ENCODE measurements at places on chromosomes 6 and 20. TPM values are rescaled to one million over a fixed set of nuclear protein-coding genes. Genes with fewer than 3 reads are reported as not detected.

DNA sequence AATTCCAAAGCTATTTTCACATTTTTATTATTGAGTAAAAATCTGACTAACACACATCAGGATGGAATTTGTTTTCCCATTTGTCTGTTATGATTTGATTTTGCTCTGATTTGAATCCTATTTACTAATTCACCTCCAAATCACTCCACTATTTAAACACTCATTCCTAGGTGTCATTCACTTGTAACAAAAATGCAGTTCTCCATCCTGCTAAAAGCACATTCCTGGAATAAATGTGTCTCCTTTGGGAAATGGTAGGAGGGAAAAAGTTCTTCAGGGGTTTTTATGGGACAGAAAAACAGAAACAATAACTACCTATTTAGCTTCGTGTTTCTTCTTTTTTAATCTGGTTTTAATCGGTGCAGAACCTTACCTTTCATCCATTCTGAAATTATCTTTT lies 494.1 kb upstream of the CITED2 start:
- H3K4me1 ChIP-seq = no peaks in the 10 kb centered on the region
- no peaks in the 10 kb centered on the region for H3K27me3 ChIP-seq

Gene BNIP5
- polyA plus RNA-seq = not detected

- H3K27ac ChIP-seq = no peak overlapping the region
- H3K4me3 ChIP-seq = no peak overlapping the region
- no peaks in the 10 kb centered on the region for H3K27me3 ChIP-seq
- peaks cover 50% of the 10 kb centered on the region for H3K36me3 ChIP-seq
- peaks cover 44% of the 10 kb centered on the region for H3K4me1 ChIP-seq
Measured at GRCh38 chr6:46116289-46116688, 13.5 kb upstream of the ENPP4 start.

DNA sequence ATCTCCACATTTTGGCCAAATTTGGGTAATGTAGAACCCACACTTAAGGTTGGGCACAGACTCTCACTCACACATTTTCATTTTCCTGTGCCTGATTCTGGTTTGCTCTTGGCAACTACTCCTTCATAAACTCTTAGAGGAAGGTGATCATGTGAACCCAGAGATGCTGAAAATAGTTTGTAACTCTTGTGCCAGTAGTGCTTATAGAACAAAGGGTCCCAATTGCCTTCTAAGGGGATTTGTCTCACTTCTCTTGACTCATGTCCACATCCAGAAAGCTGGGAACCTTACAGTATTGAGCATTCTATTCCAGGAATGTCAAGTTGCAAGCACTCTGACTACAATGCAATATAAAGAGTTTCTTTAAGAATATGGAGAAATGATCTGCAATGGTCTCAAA lies 62.0 kb upstream of the TASP1 start:
- no peak overlapping the region for H3K4me3 ChIP-seq
- H3K36me3 ChIP-seq = no peaks in the 10 kb centered on the region
- H3K4me1 ChIP-seq = no peaks in the 10 kb centered on the region

DNA sequence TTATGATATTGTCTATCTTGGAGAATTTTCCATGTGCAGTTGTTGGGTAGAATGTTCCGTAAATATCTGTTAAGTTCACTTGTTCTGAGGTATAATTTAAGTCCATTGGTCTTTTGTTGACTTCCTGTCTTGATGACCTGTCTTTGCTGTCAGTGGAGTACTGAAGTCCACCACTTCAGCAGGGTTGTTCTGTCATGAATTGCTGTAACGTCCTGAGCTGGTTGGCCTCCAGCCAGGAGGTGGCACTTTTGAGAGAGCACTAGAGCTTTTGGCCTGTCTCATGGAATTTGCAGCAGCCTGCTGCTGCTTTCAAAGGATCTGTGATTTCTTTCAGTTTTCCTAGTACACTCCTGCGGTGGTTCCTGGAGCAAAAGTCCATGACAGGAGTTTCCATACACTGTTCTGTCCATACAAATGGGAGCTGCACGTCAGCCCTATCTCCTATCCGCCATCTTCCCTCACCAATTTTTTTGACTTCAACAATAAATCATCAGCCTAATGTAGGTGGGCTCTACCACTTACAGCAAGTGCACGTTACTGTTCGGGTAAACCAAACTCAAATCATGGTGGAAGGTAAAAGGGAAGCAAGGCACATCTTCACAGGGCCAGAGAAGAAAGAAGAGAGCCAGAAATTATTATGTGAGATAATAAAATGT lies 46.9 kb upstream of the TRERF1 start:
- no peak for DNase-seq
- H3K27me3 ChIP-seq = peaks cover 1% of the 10 kb centered on the region
- H3K36me3 ChIP-seq = no peaks in the 10 kb centered on the region
- no peaks in the 10 kb centered on the region for H3K4me1 ChIP-seq

Gene B3GAT2
- not detected for polyA plus RNA-seq
